ENCODE measurements at places on chromosomes 2 and 18. TPM values are rescaled to one million over a fixed set of nuclear protein-coding genes. Genes with fewer than 3 reads are reported as not detected.

The LRATD1 gene
- total RNA-seq = 0.03 TPM

The M1AP gene
- not detected for total RNA-seq

The HOXD13 gene
- total RNA-seq = 0.34 TPM

The CFAP53 gene
- 0.44 TPM for total RNA-seq

The THSD7B gene
- total RNA-seq = not detected

The EFEMP1 gene
- total RNA-seq = 41.0 TPM

The TUBA4A gene
- 378 TPM for total RNA-seq

The CD207 gene
- not detected for total RNA-seq

The TSN gene
- 64.0 TPM for total RNA-seq

The TMEFF2 gene
- total RNA-seq = 0.15 TPM

The RGPD5 gene
- 8.0 TPM for total RNA-seq

The CYTIP gene
- not detected for total RNA-seq

The GPBAR1 gene
- total RNA-seq = 0.15 TPM

The ANKRD30BL gene
- total RNA-seq = not detected

The TRAK2 gene
- total RNA-seq = 12.7 TPM

The FAM237A gene
- total RNA-seq = not detected

The IL1RL1 gene
- 1.3 TPM for total RNA-seq

The YPEL5 gene
- 50.5 TPM for total RNA-seq

The RNF125 gene
- total RNA-seq = 0.28 TPM

The SCN7A gene
- not detected for total RNA-seq

The KIAA2012 gene
- total RNA-seq = not detected

The ABCG5 gene
- total RNA-seq = not detected

The CDK5R2 gene
- total RNA-seq = 2.2 TPM

The MC5R gene
- total RNA-seq = not detected

The DOK6 gene
- total RNA-seq = not detected

The ACMSD gene
- total RNA-seq = not detected

The EVX2 gene
- not detected for total RNA-seq

The RAB17 gene
- 0.12 TPM for total RNA-seq

The RUFY4 gene
- not detected for total RNA-seq
